MM.1S (cell line): ENCODE measurements at places on chromosomes 5 and 9.

GRCh38 chr5:167898361-167899042, 392.9 kb upstream of the WWC1 start:
- no peak for DNase-seq

- no peak for DNase-seq
These were observed 157.8 kb downstream of the MED10 start for GRCh38 chr5:6220346-6221088.

DNA sequence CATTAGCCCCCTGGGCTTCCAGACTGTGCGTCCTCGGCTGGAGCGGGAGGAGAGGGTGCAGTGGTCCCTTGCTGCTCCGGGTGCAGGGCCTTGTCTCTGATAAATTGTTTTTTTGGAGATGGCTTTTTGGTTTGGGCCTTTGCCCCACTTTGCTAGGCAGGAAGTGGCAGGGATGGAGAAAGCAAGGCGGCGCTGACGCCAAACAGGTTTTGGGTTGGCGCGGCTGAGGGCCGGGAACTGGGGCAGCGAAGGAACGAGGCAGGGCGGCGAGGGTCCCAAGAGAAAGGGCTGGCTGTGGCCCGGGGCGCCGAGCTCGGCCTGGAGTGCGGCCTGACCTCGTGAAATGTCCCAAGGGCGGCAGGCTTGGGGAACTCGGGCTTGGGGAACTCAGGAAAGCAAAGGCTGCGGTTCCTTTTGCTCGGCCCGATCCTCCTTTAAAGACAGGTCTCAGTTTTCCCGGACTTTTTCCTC, 4.1 kb downstream of the LHX2 start:
- no peak for DNase-seq

- no peak for DNase-seq
These were observed 331.8 kb downstream of the NDUFS4 start for GRCh38 chr5:53892224-53892623.

GRCh38 chr5:54832858-54833257, 152.5 kb downstream of the ESM1 start:
- no peak for DNase-seq

- DNase-seq, result no peak
These were observed 20.5 kb downstream of the CSF1R start for GRCh38 chr5:150065886-150066285.

DNA sequence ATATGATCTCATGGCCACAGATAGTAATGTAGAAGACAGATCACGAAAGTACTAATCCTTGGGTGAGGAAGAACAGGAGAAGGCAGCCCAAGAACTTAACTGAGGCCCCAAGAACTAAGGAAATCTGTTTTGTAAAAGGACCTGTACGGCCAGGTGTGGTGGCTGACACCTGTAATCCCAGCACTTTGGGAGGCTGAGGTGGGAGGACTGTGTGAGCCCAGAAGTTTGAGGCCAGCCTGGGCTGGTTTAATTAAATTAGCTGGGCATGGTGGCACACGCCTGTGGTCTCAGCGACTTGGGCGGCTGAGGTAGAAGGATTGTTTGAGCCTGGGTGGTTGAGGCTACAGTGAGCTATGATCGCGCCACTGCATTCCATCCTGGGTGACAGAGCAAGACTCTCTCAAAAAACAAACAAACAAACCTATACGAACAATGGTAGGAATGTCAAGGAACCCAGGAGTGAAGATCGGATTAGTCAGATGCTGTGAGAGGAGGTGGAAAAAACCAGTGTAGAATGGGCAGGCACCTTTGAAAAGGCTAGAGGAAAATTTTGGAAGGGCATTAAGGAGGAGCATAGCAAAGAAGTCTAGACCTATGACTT, 283.8 kb upstream of the DMRT1 start:
- no peak for DNase-seq

DNA sequence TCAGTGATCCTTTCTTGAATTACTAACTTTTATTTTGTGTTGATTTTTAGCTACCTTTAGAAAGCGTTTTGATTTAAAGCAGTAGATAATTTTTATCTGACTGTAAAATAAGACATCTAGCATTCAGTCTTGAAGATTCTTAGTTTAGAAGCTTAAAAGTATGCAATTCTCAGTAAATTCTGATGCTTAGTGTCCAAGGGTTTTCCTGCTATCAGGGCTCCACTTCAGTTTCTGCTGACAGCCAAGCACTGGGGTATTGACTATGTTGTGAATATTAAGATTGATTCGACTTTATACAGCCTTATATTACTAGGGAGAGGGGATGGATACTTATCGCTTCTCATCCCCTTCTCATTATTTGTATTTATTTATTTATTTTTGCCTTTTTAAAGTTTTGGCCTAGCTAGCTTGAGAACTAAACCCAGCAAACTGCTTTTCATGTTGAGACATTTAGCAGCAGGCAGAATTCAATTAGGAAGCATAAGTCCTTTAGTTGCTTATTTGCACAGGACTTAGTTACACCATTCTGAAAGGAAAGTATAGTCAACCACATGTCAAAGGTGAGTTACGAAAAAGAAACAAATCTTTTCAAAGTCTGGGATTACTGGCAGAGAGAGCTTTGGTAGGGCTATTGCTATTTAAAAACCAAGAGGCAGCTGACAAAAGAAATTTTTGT, 2.9 kb downstream of the PBX3 start:
- DNase-seq, result no peak

- DNase-seq, result no peak
These were observed 410.4 kb upstream of the PTPRD start for GRCh38 chr9:11023201-11023600.

GRCh38 chr9:128323212-128323730, 632 bp downstream of the COQ4 start:
- DNase-seq, result no peak

GRCh38 chr5:67817652-67818051, 397.9 kb upstream of the PIK3R1 start:
- no peak for DNase-seq

DNA sequence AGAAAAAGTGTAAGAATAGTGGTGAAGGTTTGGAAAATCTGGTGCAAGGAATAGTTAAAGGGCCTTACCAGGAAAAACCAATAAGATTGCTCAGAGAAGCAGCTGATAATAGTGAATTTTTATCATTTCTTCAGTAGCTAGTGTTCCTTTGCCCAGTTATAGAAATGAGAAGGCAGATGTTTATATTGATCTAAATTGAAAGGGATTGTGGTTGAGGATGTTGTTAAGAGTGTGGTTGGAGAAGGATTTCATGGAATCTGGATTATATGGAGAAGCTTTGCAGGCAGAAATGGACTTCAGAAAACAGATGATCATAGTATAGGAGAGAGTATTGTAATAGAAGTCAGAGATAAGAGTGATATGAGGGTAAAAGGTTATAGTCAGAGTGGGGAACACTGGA, 102.6 kb downstream of the XRCC4 start:
- DNase-seq, result no peak

GRCh38 chr9:114196979-114197622, 41.8 kb downstream of the COL27A1 start:
- no peak for DNase-seq

DNA sequence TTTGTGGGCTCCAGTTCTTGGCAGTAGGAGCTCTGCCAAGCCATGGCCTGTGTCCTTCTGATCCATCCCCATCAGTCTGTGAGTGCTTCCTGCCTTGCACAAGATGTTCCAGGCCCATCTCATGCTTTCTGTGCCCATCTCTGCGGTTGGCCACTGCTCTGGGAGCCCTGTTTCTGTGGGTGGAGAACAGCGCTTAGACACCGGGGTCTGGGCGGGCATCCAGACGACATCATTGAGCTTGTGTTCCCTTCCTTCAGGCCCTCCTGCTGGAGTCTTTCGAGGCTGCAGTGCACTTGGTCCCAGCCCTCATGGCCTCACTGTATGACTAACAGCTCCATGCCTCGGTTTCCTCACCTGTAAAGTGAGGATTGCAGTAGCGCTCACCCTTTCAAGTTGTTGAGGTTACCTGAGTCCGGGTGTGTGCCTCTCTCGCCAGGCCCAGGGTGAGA, 14.9 kb upstream of the CARD19 start:
- no peak for DNase-seq

DNA sequence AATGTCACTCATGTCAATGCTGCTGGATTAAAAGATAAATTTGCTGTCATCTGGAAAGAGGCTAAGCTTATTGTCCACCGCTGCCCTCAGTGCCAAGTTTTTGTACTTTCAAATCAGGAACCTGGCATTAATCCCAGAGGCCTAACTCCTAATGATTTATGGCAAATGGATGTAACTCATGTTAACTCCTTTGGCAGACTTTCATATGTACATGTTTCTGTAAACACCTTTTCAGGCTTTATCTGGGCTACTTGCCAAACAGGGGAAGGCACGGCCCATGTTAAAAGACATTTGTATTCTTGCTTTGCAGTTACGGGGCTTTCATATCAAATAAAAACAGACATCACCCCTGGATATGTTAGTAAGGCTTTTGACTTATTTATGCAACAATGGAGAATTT, 608.0 kb upstream of the ACO1 start:
- DNase-seq, result no peak

- DNase-seq, result no peak
These were observed 3.1 kb upstream of the PRELID2 start for GRCh38 chr5:145838276-145838675.

GRCh38 chr5:151880324-151880723, 44.3 kb downstream of the GLRA1 start:
- DNase-seq, result no peak

GRCh38 chr5:179227229-179227579, 118.1 kb downstream of the ADAMTS2 start:
- no peak for DNase-seq

DNA sequence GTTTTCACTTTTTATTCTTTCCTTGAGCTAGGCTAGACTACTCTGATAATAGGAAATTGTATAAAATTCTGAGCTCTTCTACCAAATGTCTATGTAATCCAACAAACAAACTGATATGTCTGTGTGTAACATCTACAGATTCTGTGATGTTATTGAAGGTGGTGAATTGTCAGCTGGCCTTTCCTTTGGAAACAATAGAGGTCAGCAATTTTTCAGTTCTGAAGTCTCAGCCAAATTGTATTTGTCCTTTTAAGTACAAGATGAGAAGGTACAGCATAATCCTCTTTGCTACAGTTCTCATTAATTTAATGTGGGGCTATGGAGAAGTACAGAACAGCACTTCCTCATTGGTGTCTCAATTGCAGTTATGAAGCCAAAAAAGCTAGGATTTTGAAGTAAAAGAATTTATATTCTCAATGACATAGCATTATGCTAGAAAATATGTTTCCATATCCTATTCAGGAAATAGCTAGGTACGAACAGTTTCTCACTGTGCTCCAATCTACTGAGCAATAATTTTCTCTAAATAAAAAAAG, 198.0 kb downstream of the HINT1 start:
- no peak for DNase-seq

GRCh38 chr5:62577488-62577887, 1.1 kb upstream of the LRRC70 start:
- DNase-seq, result no peak

GRCh38 chr5:73443829-73444498, 4.6 kb downstream of the FOXD1 start:
- DNase-seq, result no peak

DNA sequence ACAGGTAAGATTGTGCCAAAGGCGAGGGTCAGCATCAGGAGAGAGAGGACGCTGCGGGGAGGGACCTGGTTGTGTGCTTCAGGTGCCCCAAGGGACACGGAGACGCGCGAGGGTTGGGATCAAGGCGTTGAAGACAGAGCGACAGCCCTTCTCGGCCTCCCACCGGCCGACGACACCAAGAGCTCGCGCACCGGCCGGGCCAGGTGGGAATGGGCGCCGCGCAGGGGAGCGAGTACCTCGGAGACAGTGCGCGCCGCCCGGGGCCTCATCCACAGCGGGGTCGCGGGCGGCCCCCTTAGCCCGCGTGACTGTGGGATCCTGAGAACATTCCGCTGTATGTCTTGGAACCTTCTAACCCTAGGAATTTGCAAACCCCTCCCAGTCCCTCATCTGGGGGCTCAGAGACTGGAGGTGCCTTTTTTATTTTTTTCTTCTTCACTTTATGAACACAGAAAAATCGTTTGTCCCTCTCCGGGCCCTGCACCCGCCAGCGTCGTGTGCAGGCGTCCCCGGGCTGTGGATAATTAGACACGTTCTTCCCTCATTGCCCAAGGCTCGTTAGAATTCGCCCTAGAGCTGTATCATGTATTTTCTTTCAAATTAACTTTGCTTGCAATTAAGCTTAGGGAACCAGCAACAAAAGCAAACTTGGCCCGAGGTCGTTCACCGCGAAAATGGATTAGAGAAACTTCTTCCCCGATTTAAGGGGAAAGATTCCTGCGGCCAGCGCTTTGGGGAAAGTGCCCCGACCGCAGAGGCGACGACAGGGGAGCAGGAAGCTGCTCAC, 4.8 kb downstream of the FOXE1 start:
- no peak for DNase-seq

DNA sequence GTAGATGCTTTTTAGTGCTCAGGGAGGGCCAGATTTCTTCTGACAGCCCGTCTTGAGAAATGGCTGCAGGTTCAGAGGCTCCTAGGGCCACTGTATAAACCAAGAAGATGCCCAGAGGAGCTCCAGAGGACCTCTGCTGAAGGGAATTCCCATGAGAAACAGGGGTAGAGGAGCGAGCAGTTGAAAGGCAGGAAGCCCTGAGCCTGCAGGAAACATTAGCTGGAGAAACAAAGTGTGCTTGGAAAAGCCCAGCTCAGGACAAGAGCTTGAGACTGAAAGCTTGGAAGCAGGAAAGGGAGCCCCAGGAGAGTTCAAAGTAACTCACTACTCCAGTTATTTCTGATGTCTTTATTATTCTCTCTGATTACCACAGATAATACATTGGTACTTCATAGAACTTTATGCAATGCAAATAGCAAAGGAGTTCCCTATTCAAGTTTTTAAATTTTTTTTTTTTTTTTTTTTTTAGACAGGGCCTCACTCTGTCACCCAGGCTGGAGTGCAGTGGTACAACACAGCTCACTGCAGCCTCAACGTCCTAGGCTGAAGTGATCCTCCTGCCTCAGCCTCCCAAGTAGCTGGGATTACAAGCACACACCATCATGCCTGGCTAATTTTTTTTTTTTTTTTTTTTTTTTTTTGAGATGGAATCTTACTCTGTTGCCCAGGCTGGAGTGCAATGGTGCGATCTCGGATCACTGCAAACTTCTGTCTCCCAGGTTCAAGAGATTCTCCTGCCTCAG, 16.5 kb downstream of the HBEGF start:
- DNase-seq, result no peak

DNA sequence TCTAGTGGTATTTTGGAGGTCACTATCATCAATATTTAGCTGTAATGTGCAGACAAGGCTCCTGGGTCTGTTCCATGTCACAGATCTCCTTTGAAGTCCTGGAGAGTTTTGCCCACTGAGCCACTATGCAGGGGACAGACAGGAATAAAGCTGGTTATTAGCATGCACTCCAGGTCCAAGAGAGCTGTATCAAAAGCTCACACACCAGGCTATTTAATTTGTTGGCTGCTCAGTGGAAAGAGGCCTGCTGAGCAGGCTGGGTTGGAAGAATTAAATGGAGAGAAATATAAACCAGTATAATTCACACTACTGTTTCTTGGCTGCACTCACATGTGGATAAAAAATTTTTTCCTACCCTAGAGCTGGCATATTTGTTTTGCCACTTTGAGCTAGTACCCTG, 113.8 kb upstream of the TAF11L2 start:
- DNase-seq, result no peak

DNA sequence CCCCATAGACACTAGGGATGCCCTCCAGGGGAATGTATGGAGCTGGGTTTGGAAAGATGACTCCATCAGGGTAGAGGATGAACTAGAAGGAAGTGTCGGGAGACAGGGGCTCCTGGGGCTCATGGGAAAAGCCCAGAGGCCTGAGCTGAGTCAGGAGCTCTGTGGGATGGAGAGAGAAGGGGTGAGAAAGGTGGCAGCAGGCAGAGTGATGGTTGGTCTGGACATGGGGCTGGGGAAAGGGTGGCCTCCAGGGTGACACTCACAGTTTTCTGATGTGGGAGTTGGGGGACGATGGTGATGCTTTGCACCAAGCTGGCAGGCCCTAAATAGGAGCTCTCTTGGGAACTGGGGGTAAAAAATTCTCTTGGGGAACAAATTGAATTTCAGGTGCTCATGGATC, 213.5 kb upstream of the MVB12B start:
- DNase-seq, result no peak
